Caudate nucleus (tissue), 63 donors: ENCODE measurements at places on chromosomes 12 and 14.

GRCh38 chr14:84036840-84037239 lies 1493.1 kb upstream of the FLRT2 start:
- no peak for DNase-seq

- DNase-seq = no peak
These were observed 8.1 kb downstream of the SHMT2 start for GRCh38 chr12:57237596-57237931.

DNA sequence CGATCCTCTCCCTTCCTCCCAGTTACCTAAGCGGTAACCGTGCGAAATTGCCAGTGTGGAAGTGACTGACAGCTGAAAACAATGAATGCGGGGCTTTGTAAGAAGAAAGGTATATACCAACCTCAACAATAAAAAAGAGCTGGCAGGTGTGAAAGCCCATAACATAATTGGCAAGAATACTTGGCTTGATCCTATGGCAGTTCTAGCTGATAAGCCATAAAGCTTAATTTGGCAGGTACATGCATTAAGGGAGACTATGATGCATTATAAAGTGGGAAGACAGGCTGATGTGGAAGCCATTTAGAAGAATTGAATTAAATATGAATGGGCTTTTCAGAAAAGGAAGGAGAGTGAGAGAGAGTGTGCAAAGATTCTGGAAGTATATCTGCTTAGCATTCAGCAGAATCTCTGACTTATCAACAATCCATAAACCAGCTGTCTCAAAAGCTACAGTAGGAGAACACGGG lies 71.3 kb downstream of the CRACR2A start:
- DNase-seq = no peak

- no peak for DNase-seq
These were observed 33.0 kb upstream of the TSPAN9 start for GRCh38 chr12:3044141-3044630.

- DNase-seq = no peak
These were observed 229.1 kb upstream of the RTL1 start for GRCh38 chr14:101132588-101132987.

- DNase-seq = no peak
These were observed 168.1 kb upstream of the PARP11 start for GRCh38 chr12:4041187-4041885.

DNA sequence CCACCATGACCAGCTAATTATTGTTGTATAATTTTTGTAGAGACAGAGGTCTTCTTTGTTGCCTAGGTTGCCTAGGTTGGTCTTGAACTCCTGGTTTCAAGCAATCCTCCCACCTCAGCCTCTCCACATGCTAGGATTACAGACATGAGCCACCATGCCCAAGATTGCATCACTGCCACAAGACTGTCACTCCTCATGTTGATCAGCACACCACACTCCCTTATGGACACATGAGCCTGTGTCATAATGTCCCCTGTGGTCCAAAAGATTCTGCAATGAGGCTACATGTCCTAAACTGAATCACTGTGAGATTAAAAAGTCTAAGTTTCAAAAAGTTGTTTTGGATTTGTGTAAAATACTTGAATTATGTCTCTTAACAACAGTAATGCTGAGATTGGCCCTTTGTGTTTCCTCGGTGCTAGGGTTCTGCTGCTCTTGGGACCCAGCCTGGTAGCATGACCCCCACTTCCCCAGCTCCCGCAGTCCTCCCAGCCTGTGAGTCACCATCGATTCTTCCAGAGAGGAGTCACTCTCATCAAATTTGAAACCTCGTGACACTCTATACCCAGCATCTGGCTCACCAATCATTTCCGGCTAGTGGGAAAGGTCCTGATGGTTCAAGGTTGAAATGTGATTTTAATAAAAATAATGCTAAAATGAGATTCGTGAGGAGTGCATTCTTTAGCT lies 890.9 kb downstream of the VRK1 start:
- DNase-seq = no peak
